PC-3 (cell line): ENCODE measurements at places on chromosomes 13 and 19.
A peak's percentile ranks its signal among the peaks of the same experiment; 100 is the strongest.

DNA sequence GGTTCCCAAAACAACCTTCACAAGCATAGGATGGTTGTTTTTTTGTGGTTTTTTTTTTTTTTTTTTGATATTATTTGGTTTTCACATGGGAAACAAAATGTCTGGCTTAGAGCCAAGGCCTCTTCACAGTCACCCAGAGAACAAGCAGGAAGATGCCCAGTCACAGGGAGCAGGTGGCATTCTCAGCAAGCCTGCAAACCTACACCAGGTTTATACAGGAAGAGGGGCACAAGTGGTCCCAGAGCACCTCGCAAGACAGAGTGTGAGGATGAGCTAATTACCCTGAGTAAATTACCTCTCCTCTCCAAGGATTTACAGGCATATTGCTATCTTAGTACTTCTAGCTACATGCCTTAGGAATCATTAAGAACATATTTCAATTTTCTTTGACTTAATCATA is 1375.6 kb downstream of the EFNB2 start:
- no peak for DNase-seq

DNA sequence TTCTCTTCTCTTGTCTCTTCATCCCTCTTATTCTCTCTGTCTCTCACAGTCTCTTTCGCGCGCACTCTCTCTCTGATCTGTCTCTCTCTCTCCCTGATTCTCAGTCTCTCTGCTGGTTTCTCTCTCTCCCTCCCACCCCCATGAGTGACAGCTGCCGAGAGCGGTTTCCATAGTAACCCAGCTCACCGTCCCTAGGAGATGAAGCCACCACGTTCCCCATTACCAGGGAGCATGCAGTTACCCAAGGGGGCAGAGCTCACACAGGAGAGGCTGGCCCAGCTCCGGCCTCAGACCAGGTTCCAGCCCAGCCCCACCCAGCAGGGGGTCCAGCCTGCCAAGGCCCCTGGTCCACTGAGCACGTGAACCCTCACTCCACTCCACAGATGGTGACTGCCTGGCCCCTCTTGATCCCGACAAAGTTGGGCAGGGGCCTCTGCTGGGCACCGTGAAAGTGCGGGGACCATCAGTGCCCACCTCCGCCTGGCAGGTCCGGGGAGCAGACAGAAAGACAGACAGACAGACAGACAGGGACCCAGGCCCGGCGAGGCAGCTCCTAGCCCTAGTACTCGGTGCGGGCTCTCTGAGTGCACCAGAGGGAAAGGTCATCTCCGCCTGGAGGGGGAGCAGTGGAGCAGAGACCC is 50.6 kb downstream of the CELF5 start:
- peak; percentile 10 for DNase-seq

DNA sequence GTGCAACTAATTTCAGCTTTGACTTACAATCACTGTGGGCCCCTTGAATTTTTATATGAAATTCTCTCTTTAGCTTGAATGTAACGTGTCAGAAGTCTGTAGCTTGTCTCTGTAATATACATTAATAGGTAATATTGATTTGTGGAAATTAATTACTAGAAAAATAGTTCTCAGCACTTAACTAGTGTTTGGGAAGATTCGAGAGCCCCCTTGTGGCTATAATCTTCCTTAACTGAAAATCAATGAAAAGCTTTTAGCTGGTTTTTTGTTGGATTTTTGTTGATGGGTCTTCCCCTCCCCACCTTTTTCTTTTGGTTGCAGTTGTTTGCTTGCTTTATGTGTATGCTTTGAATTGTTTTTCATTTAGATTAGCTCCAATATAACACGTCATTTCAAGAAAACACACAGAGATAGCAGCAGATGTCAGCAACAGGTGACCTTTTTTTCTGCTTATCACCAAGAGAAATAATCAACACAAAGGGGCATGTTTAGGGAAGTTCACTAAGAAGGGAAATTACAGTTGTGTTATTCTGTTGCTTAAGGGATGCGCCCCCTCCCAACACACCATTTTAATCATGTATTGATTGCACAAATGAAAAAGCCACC is 176.8 kb downstream of the OXGR1 start:
- peak; percentile 50 for DNase-seq

DNA sequence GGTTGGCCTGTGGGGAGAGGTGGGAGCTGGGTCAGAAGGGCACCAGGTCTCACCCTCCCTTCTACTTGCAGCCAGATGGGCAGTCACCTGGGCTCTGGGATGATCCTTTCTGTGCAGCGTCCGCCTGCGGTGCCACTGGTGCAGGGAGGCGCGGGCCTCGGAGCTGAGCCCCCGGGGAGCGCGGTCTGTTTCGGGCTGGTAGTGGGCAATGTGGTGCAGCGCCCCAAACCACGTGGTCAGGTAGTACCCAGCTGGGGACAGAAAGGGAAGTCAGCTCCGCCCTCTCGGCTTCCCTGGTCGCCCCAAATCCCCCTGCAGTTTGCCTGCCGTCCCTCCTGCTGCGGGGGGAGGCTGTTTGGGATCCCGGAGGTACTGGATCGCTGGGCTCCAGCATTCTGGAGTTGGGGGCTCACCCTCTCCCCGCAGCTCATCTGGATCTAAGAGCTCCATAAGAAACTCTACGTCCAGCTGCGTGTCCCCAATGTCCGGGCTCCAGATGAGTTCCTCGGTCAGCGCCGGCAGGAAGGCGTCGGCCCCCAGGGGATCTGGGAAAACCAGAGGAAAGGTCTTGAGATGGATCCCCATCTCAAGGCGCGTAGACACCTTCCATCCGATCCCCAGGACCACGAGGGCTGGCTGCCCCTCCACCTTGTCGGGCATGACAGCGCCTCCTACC is 8.8 kb downstream of the RINL start:
- DNase-seq: no peak

GRCh38 chr13:94333131-94333820 is 146.2 kb downstream of the DCT start:
- DNase-seq: no peak

- DNase-seq: no peak
These were observed 46.0 kb upstream of the ZNF681 start for GRCh38 chr19:23804676-23805075.

- no peak for DNase-seq
These were observed 7.8 kb downstream of the CEACAM4 start for GRCh38 chr19:41619018-41619556.

GRCh38 chr13:89950225-89950624 is 1397.3 kb upstream of the MIR17HG start:
- no peak for DNase-seq

DNA sequence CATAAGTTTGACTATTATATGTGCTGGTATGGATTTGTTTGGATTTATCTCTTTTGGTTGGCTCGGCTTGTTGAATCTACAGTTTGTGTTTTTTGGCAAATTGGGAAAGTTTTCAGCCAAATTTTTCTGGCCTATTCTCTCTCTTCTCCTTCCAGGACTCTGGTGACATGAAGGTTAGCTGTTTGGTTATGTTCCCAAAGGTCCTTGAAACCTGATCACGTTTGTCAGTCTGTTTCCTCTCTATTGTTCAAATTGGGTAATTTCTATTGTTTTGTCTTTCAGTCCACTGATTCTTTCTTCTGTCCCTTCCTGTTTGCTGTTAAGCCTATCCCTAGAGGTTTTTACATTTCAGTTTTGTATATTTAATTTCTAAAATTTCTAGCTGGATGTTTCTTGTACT is 81.5 kb upstream of the SHISA2 start:
- DNase-seq: no peak

GRCh38 chr19:21322528-21322927 is 6.7 kb downstream of the ZNF708 start:
- DNase-seq: no peak

- no peak for DNase-seq
These were observed 110.9 kb upstream of the FRY start for GRCh38 chr13:31920727-31921100.

DNA sequence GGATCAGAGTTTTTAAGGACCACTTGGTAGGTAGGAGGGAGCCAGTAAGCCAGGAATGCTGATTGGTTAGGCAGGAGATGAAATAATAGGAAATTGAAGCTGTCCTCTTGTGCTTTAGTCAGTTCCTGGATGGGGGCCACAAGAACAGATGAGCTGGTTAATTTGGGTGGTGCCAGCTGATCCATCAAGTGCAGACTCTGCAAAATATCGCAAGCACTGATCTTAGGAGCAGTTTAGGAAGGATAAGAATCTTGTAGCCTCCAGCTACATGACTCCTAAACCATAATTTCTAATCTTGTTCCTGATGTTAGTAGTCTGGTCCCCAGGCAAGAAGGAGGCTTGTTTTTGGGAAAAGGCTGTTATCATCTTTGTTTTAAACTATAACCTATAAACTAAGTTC is 117.9 kb upstream of the GPR12 start:
- no peak for DNase-seq

GRCh38 chr13:110319774-110320509 is 12.9 kb downstream of the COL4A2 start:
- DNase-seq: peak; percentile 81
